ENCODE measurements at places on chromosomes 16 and 17.

GRCh38 chr17:35056013-35056412, 7.5 kb downstream of the RFFL start:
- DNase-seq: peak; percentile 44

GRCh38 chr16:67449336-67449735, 18.4 kb downstream of the HSD11B2 start:
- DNase-seq: no peak

DNA sequence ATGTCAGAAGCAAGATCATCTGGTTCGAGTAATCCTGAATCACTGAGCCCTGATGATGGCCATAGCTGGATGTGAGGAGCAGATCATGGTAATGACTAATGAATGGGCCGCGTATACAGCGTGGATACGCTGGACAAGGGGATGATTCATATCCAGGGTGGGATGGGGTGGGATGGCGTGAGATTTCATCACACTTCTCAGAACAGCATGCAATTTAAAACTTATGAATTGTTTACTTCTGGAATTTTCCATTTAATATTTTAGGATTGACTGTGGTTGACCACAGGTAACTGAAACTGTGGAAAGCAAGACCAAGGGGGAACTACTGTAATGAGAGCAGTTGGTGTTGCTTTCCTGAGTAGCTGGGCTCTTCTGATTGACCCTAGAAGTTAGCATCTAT, 225.5 kb downstream of the STX8 start:
- DNase-seq: no peak

GRCh38 chr17:68560966-68561720, 40.0 kb downstream of the FAM20A start:
- no peak for DNase-seq

DNA sequence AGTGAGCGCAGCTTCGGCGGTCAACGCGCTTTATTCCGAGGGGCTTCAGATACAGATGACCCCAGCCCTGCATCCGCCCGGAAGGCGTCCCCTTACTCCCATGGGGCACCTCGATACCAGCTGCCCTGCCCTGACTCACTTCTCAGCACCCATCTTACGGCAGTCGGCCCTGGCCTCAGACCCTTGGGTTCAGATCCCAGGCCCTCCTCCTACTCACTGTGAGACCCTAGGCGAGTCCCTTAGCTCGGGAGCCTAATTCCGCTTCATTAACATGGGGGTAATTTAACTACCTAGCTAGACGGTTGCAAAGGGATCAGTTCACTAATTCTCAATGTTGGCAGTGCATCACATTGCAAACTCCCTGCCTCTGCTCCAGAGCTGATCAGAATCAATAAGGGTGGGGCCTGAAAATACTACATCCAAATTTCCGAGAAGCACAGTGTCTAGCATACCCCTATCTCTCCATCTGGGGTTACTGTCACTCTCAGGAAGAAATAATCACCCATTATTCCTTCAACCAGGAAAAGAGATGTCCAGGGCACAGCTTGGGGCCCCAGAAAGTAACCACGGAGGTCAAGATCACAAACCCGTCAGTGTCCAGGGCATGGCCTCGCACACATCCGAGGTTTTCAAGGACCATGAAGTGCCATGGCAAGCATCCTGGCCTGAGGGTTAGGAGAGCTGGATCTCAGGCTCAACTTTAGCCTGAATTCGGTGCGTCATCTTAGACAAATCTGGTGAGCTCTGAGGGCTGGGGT, 415 bp upstream of the FLOT2 start:
- no peak for DNase-seq

- DNase-seq: no peak
Measured at GRCh38 chr16:57127037-57127763, 34.8 kb downstream of the CPNE2 start.

DNA sequence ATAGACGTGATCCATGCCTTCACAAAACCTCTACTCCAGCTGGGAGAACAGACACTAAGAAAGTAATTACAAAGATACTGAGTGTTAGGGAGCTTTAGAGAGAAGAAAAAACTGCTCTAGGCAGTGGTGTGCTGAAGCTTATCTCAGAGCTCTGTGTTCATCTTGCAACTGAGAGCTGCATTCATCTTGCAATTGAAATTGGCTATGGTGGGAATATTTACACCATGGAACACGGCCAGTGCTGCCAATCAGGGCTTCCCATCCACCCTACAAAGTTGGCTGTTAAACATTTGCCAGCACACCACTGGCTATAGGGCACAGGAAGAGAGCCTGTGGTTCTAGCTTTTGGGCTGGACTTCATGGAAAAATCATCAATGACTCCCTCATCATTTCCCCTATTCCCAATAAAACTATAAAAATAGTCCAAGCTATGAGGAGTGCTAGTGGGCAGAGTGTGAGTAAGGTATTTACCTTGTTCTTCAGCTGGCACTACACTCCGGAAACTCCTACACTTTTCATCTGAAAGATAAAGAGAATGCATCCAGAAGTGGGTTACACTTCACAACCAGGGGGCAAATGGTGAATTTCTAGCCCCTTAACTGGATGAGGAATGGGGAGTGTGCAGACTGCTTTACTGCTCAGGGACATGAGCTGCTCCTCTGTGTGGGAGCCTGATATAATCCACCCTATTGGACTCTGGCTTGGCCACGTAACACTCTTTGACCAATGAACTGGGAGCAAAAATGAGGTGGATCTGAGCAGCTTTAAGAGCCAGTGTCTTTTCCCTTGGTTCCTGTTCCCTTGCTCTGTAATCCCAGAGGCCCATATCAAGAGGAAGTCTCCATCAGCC, 11.6 kb downstream of the GSG1L2 start:
- DNase-seq: no peak

GRCh38 chr16:75065521-75066149, 50.9 kb downstream of the LDHD start:
- DNase-seq: no peak

- peak; percentile 19 for DNase-seq
Measured at GRCh38 chr17:45867702-45868101, 23.0 kb downstream of the SPPL2C start.

- DNase-seq: no peak
Measured at GRCh38 chr17:39946551-39947330, 16.1 kb upstream of the GSDMA start.

DNA sequence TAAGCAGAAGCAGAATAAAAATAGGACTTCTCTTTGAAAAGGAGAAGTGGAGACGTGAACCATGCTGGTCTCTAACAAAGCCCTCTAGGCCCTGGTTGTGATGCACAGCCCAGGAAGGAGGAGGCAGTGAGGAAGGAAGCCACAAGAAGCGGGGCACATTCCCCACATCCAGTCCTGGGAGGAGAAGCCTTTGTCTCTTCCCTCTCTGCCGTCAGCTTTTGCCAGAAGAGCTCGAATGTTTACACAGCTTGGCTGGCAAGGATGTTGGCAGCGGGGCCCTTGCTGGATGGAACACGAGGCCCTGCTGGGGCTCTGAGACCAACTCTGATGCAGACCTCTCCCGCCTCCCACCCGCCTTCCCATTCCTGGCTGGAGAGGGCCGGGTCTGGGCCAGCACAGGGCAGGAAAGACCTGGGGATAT, 91.3 kb downstream of the MAF start:
- DNase-seq: no peak

DNA sequence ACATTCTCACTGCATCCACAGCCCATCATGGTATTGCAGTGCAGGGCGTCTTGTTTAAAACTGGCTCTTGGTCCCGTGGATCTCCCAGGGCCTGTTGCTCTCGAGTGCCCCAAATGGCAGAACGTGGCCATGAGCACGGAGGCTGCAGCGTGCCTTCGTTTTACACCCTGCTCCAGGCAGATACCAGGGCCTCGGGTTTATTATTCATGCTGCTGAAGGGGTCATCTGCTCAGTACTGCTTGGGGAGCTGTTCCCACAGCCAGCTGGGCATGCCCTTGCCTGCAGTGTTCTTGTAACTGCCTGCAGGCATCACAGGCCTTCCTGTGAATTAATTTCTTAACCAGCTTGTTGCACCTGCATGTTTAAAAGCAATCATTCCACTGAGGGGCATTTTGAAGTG, 129.7 kb upstream of the CHMP6 start:
- peak; percentile 44 for DNase-seq

DNA sequence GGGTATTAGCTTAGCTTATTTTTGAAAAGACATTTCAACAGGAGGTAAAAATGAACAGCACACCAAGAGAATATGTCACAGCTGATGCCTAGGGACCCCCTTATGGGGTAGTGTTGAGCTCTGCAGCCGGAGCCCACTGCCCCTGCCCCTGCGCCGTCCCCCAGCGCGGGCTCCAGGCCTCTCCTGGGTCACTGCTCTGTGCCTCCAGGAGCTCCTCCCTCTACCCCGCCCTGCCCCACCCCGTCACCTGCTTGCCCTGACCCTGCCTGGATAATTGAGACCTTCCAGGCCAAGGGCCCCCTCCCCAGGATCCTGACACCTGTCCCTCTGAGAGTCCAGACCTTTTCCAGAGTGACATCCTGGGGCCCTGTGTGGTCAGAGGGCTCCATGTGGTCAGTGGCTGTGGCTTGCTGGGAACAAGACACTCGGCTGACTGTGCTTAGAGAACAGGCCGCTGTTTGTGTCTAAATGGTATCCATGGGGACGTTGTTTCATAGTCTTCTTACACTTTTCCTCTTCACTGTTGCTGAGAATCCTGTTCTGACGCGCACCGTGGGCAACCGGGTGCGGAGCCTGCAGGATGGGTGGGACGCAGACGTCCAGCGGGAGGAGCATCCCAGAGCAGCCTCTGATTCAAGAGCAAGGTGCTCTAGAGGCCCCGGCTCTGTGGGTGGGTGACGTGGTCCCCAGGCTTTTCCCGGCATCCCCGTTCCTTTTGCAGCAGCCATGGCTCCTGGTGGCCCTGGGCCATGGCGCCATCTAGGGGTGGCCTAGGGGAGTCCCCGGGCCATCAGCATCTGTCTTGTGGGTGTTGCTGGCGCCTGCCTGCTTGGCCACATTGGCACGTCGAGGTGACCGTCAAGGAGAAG, 20.0 kb upstream of the WFIKKN1 start:
- peak; percentile 77 for DNase-seq

DNA sequence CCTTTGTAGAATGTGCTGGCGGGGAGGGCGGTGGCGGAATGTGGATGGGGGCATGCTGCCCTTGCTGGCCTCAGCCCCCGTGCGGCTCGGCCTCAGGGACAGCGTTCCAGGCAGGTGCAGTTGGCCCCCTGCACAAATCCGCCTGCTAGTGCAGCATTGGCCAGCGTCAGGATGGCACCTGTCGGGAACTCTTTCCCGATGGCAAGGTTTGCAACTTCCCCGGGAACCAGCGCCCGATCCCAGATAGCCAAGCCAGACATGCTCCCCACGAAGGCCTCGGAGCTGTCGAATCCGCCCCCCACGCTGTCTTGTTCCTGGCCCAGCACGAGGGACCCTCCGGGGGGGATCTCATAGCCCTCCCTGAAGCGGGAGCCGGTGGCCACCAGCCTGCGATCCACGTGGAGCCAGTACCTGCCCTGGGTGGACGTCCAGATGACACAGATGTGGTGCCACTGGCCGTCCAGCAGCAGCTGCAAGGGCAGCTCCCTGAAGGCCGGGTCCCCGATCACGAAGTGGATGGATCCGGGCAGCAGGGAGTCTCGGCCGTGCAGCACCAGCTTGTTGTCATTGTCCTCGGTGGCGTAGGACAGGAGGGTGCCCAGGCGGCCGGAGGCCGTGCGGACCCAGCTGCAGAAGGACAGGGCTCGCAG, 2.8 kb downstream of the PTX4 start:
- DNase-seq: no peak

GRCh38 chr16:22402191-22402590, 27.8 kb upstream of the CDR2 start:
- DNase-seq: no peak

- peak; percentile 83 for DNase-seq
Measured at GRCh38 chr17:40818733-40819527, 3.5 kb downstream of the KRT10 start.

- peak; percentile 42 for DNase-seq
Measured at GRCh38 chr17:29778956-29779811, 150.8 kb downstream of the SSH2 start.

DNA sequence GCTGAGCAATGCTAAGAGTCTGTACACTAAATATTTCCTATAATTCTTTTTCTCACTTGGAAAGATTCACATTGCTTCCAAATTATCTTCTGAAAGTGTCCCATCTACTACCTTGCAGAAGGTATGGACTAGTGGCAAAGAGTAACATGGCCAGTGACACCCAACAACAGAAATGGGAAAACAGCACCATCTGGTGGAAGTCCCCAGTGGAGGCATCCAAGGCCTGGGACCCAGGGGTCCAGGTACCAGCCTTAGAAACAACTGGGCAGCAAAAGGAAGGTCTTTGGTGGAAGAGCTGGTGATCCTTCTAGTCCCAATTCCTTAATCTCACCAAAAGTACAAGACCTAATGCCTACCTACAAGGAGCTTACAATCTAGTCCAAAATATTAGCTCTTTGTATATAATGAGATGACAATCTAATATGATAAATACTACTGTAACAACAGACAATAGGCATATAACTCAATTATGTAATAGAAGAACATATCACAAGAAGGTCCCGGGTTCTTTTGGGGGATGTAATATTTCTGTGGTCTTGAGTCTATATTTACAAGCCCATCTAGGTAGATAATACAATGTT, 55.3 kb downstream of the SKAP1 start:
- DNase-seq: peak; percentile 57

DNA sequence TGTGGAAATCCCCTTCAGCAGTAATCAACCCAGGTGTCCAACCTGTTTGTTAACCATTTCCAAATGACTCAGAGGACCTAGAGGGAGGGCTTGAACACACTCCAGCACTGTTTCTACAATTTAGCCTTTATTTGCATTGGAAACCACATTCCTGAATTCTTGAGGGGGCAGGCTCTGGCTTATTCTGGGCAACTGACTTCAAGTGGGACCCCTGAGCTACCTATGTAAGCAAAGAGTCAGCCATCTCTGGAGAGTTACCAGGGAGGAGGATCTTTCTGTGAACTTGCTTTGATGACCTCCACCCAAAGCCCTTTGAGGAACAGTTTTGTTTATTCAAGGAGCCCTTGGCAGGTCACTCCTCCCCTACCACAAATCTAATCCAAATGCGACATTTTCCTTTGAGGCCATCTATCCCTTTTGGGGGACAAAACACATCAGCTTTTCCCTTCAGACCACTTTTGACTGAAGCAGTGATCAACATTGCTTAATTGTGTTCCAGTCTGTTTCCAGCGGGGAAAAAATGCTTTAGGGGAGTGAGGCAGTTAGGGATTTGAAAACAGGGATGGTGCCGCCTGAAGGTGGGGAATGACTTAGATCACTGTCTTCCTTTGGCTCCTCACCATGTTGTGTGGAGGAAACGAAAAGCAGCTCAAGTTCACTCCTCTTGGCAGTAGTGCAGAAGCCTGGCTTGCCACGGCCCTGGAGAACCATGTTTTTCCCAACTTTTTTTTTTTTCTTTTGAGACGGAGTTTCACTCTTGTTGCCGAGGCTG, 46.2 kb downstream of the TUBD1 start:
- DNase-seq: peak; percentile 43

DNA sequence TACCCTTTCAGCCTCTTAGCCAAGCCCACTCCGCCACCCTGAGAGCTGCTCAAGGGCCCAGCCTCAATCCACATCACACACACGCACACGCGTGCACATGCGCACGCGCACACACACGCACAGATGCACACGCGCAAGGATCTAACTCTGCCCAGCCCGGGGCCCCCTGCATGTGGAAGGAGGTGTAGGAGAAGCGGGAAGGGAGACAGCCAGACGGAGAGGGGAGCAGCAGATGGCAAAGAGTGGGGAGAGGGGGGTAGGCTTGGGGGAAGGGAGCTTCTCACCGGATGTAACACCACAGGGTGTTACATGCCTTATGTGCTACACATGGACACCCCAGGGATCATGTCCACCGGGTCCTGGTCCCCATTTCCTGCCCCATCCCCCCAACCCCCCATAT, 15.3 kb downstream of the DLG4 start:
- DNase-seq: no peak

- peak; percentile 19 for DNase-seq
Measured at GRCh38 chr16:2429771-2430663, 770 bp downstream of the CCNF start.

GRCh38 chr16:31456988-31457360, 2.3 kb upstream of the ARMC5 start:
- DNase-seq: peak; percentile 17

Data from mesendoderm (in vitro differentiated cells).